HFFc6 (cell line): ENCODE measurements at places on chromosomes 3 and 15. TPM values are rescaled to one million over a fixed set of nuclear protein-coding genes. Genes with fewer than 3 reads are reported as not detected.

- DNase-seq = no peak
Measured at GRCh38 chr3:4234889-4235288, 68.3 kb upstream of the SETMAR start.

- DNase-seq = no peak
Measured at GRCh38 chr3:52004163-52004787, 8.6 kb upstream of the RPL29 start.

Gene LIPH
- total RNA-seq = 0.23 to 0.87 TPM (median 0.28 TPM) in 3 replicates

Gene SCAMP5
- 7.1 to 12.1 TPM (median 12.0 TPM) in 3 replicates for total RNA-seq

DNA sequence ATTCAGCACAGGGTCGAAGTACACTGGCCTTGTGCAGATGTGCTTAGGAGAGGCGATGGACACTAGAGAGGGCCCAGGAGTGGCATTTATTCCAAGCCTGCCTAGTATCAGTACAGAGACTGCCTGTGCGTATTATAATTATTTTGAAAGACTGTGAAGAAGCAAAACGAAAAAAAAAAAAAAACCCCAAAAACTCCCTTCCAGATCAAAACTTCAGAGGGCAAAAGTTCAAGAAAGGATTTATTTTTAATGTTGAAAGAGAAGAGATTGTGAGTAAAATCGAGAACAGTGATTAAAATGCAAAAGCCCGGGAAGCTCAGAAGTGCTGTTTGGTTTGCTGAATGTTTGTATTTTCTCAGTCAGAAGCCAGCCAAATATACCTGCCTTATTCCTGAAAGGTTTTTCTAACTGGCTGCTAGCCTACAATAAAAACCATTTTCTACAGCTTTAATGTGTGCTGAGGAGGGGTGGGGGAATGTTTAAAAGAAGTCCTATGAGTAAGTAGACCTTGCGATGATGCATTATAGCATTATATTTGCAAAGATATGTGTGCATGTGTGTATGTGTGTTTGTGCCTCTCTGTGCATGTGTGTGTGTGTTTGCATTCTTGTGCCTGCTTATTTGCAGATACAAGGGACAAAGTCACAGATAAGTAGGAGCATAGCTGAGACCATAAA lies 19.3 kb upstream of the LZTFL1 start:
- DNase-seq = no peak

Gene CTXN2
- not detected in 3 replicates for total RNA-seq

- peak; percentile 73 for DNase-seq
Measured at GRCh38 chr3:58414538-58415197, 19.0 kb downstream of the PDHB start.

Gene FRMD4B
- 0.03 TPM in 1 of 2 replicates, not detected in the other for total RNA-seq

DNA sequence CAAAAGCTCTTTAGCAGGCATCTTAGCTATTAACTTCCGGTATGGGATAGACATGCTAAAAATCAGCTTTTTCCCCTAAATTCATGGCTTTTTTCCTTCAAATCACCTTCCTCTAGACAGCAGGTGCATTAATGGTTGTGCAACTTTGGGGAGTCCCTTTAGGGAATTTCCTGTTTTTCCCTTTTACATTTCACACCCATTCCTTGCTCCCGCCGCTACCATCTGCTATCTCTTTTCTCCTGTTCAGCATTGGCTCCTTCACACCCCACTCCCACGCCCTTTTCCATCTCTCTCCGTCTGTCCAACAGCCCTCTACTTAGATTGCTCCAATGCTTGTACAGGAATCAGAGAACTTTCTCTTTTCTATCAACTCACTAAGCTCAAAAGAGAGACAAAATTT lies 43.4 kb downstream of the FEZF2 start:
- DNase-seq = no peak

DNA sequence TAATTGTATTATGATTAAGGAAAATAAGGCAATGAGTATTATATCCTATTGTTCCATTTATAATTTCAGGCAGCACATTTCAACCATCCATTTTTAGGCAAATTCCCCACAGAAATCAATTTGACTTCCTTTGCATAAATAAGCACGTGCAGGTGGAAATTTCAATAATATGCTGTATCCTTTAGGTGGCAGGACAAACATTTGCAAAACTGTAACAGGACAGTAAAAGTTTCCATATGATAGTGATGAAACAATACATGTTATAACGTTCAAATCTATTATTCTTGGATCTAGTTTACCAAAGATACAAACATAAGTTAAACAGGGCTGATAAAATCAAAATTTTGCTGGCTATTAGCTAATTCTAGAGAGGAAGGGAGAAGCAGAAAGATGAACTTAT lies 8.5 kb downstream of the UACA start:
- no peak for DNase-seq

- DNase-seq = no peak
Measured at GRCh38 chr3:147407498-147408187, 1.3 kb upstream of the ZIC4 start.

Gene TMEM108
- not detected in 3 replicates for total RNA-seq

Gene DNASE1L3
- total RNA-seq = not detected in 2 replicates

Gene LIPC
- total RNA-seq = not detected in 3 replicates

DNA sequence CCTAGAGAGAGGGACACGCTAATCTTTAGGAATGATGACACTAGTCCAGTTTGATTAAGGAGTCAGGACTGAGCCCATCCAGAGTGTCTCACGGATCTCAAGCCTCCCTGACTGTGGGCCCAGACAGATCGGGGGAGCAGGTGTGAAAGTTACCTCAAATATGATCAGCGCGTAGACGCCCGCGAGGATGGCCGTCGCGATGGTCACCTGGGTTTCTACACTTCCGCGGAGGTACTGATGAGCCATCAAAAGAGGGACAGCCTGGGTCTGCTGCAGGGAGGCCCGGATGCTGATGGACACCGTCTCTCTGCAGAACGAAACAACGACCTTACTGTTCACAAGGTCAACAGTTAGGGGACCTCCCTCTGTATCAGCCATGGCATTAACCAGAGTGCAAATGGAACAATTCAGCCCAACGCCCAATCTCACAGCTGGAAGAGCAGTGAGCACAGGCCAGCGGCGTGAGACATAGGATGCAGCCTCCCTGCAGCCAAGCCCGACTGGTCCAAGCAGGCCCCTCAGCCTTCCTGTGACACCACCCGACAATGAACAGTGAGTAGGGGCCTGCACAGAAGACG lies 84.4 kb downstream of the OCA2 start:
- DNase-seq = no peak

DNA sequence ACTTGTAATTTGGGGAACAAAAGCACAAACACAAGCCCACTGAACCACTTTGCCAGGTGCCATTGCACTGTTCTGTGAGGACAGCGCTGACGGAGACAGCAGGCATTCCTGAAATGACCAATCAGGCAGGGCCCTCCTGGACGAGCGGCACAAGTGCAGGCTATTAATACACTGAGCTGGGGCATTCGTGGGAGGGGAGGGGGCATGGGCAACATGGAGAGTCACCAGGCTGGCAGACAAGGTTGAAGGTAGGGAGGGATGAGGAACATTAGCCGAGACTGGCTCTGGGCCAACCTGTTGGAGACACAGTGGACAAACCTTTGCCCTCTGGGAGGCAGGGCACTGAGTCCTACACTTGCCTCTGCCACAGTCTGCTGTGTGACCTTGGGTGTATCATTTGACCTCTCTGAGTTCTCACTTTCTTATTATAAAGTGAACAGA lies 45.6 kb downstream of the NOX5 start:
- no peak for DNase-seq

GRCh38 chr15:70486451-70487386 lies 276.6 kb downstream of the UACA start:
- peak; percentile 72 for DNase-seq

Gene DAZL
- not detected in 3 replicates for total RNA-seq

Gene CYP1A2
- total RNA-seq = not detected in 3 replicates

DNA sequence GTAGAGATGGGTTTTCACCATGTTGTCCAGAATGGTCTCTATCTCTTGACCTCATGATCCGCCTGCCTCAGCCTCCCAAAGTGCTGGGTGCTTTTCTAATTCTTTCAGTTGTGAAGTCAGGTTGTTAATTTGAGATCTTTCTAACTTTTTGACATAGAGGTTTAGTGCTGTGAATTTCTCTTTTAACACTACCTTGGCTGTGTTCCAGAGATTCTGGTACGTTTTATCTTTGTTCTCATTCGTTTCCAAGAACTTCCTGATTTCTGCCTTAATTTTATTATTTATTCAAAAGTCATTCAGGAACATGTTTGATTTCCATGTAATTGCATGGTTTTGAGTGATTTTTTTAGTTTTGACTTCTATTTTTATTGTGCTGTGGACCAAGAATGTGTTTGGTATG lies 63.5 kb upstream of the CCDC54 start:
- DNase-seq = no peak

- DNase-seq = no peak
Measured at GRCh38 chr15:98868564-98868963, 139.0 kb downstream of the PGPEP1L start.

DNA sequence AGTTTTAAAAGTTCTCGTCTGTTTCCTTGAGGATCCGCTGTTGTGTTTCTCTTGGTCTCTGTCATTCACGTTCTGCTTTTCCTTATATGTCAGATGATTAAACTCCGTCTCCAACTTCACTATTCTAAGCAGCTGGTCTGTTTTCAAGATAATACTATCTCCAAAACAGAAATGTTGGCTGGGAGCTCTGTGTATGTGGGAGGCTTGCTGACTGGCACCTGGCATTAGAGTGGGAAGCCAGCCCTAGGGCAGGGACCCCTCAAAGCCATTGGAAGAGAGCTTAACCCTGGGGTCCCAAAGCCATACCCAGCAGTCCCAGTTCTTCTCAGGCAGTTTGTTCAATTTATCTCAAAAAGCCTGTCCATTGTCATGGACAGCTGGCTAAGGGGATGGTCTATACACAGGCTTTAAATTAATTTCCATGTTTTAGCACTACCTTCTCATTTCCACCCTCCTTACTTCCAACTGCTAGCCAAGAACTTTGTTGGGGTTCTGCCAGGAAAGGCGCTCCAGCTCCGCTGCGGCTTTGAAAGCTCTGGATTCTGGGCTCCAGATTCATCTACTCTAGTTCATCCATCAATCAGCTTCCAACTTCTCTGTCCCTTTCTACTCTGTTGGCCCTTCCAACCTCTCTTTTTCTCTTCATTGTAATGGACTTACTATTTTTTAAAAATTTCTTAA lies 9.2 kb downstream of the BTBD1 start:
- no peak for DNase-seq

Gene HIGD2B
- not detected in 3 replicates for total RNA-seq

Gene THRB
- 0.06 TPM in 1 of 3 replicates, not detected in the others for total RNA-seq

Gene XPC
- total RNA-seq = 40.0 and 41.8 TPM in 2 replicates

DNA sequence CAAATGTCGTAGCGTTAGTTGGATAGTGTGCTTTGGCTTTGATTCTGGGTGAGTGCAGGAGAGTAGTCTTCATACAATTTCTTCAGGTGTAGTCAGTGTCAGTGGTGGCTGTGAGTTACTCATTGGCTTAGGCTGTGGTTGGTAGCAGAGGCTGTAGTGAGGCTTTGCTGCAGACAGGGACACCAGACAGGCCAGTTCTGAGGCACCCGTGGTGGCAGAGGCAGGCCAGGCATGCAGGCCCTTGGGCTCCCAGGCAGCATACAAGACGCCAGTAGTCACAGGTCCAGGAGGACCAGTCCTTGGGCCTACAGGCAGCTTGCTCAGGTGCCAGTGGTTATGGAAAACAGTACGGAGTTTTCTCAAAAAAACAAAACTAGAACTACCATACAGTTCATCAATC lies 61.3 kb downstream of the DMXL2 start:
- DNase-seq = no peak

- DNase-seq = no peak
Measured at GRCh38 chr3:34056951-34057390, 258.5 kb downstream of the PDCD6IP start.

Gene TAGLN3
- 0.27 to 0.63 TPM in 2 of 3 replicates, not detected in the other for total RNA-seq

Gene SNTN
- not detected in 3 replicates for total RNA-seq

GRCh38 chr3:172987273-172987672 lies 153.8 kb downstream of the SPATA16 start:
- no peak for DNase-seq

DNA sequence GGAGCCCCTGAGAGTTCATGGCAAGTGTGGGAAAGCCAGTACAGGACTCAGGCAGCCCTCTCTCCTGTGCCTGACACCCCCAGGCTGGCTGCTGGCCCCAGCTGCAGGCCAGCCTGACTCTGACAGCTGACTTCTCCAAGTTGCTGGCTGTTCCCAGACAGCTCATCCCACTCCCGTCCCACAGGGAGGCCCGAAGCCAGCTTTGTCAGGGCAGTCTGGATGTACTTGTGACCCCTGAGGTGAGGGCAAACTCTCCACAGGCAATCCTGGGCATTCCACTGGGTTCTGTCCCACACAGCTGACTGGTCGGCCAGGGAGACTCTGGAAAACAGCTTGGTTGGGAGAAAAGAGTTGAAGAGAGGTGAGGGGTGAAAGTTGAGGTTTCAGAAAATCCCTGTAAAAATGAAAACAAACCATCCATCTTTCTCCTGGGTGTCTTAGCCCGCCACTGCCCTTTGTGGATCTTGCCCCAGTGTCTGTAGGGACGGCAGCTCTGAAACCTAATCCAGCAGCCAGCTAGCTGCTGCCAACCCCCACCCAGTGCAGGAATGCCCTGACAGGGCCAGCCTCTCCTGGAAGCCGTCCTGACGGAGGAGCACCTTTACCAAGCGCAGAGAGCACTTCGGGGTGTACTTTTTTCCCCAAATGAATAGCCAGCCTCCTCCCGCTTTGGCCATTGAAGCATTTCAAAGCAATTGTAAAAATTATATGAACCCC lies 87.9 kb downstream of the DNAJB8 start:
- no peak for DNase-seq

DNA sequence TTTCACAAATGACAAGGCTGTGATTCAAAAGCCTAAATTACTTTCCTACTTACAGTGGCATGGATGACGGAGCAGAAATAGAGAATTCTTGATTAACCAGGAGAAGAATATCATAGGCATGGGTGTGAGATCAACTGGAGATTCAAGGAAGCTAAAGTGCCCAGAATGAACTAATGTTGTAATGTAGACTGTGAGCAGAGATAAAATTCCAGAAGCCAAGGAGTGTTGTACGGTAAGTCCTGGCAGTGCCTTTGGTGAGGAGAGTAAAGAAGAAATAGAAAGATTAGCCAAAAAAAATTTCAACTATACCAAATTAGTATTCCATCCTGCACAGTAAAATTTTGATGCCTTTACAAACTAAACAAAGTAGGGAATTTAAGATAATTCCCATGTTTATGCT lies 75.9 kb downstream of the ZBTB20 start:
- DNase-seq = no peak

Gene CPEB1
- 4.3 to 5.6 TPM (median 4.6 TPM) in 3 replicates for total RNA-seq

Gene ZNF385D
- total RNA-seq = 3.3 to 7.8 TPM (median 4.3 TPM) in 3 replicates

Gene TRPC1
- total RNA-seq = 7.9 and 11.1 TPM in 2 replicates

DNA sequence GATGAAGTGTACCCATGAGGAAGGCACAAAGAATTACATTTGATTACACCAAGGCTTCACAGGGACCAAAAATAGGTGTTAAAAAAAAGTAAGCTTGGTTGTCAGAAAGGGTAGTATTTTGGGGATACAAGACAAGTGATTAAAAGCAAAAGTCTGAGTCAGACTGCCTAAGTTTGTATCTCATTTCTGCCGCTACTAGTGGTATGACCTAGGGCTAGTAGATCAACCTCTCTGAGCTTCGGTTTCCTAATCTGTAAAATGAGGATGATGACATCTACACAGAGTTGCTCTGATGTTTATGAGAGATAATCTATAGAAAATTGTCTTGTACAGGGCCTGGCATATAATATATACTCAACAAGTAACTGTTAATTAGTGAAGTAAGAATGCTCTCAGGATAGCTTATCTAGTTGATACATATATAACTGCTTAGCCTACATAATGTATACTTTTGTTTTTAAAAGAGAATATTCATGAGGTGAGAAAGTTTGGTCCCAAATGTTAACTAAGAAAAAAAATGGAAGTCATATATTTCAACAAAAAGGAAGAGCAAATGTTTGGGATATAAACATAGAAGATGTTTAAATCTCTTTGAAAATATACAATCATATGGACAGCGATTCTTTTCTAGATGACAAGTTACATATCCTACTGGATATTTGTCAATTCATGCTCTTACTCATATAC lies 163.0 kb upstream of the SLC2A2 start:
- no peak for DNase-seq
